ENCODE measurements at places on chromosomes 5 and 9. TPM values are rescaled to one million over a fixed set of nuclear protein-coding genes. Genes with fewer than 3 reads are reported as not detected.

PCA3 gene
- total RNA-seq, result not detected

IL5 gene
- not detected for total RNA-seq

GRCh38 chr5:6446042-6446441 lies 2.6 kb upstream of the UBE2QL1 start:
- no peak overlapping the region for H3K4me3 ChIP-seq
- no peaks in the 10 kb centered on the region for H3K36me3 ChIP-seq
- no peak for DNase-seq
- no peak overlapping the region for H3K27ac ChIP-seq
- H3K27me3 ChIP-seq, result peaks cover 24% of the 10 kb centered on the region

- no peaks in the 10 kb centered on the region for H3K27me3 ChIP-seq
- no peaks in the 10 kb centered on the region for H3K36me3 ChIP-seq
- no peak overlapping the region for H3K4me3 ChIP-seq
Measured at GRCh38 chr9:81601639-81602623, 87.4 kb downstream of the TLE1 start.

GRCh38 chr5:107979900-107980299 lies 309.2 kb upstream of the EFNA5 start:
- H3K27me3 ChIP-seq, result no peaks in the 10 kb centered on the region
- no peak for DNase-seq
- no peak overlapping the region for H3K27ac ChIP-seq
- H3K36me3 ChIP-seq, result no peaks in the 10 kb centered on the region

GRCh38 chr5:8060953-8061429 lies 192.0 kb downstream of the MTRR start:
- DNase-seq, result no peak
- H3K4me1 ChIP-seq, result no peaks in the 10 kb centered on the region
- H3K27ac ChIP-seq, result no peak overlapping the region
- H3K36me3 ChIP-seq, result no peaks in the 10 kb centered on the region
- no peak overlapping the region for H3K4me3 ChIP-seq
- no peaks in the 10 kb centered on the region for H3K27me3 ChIP-seq

Data from transverse colon (tissue), 4 donors.